ENCODE measurements at places on chromosomes 6 and 20.

GRCh38 chr6:124298730-124299129 is 495.1 kb downstream of the NKAIN2 start:
- no peak for DNase-seq

- DNase-seq = peak; percentile 52
These were observed 41.0 kb upstream of the MRPS18A start for GRCh38 chr6:43728586-43728985.

- DNase-seq = peak; percentile 23
These were observed 59.3 kb downstream of the TBC1D7 start for GRCh38 chr6:13268913-13269518.

DNA sequence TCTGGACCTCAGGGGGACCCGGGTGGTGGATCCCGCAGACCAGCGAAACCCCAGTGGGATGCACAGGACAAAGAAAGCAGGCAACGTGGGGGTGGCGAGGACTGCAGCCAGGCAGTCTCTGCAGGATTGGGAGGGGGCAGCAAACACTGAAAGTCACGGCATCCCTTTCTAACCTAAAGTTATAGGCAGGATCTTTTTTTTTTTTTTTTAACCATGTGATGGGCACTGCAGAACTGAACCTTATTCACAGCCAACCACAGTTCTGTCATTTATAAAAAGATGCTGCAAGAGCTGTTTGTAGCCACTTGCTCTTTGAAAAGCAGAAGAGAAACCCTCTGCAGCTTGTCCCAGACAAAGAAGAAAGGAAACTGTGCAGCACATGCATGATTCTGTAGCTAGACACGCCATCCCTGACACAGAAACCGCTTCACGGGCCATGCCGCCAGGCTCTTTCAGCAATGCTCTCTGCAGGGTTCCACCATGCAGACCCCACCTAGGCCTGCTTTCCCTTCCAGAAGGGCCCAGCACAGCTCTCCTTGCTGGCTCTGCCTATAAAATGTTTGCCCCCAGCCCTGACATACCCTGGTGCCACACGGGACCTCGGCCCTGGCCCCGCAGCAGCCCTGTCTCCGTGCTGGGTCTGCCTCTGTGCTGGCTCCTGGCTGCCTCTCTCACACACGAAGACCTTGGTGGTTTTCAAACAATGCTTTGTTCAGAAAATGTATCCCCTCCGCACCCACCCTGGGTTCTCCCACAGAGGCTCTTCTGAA is 70.8 kb downstream of the PYGB start:
- DNase-seq = no peak

- DNase-seq = no peak
These were observed 731.6 kb upstream of the MMS22L start for GRCh38 chr6:98014442-98015201.

All from RCC 7860 (cell line).